NCI-H2171 treated with DMSO at 0.1 percent for 48 hours (cell line): ENCODE measurements at places on chromosomes 5 and 9.

- no peak for DNase-seq
Measured at GRCh38 chr9:715300-715699, 126.2 kb upstream of the DMRT1 start.

DNA sequence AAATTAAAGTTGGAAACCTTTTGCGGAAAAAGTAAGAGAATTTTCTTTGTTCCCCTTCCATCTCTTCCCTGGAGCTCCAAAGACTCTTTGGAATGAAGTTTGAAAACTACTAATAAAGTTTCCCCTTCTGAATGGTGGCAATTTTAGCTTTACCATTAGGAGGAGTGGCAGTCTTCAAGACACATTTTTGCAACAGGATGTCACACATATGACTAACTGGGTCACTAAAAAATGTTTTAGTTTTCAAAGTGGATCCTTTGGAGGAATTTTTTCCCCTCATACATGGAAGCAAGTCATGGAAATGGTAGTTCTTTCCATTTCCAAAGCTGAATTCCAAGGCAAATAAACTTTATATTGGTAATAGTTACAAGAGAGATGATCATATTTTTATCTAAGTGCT is 15.6 kb downstream of the FBXO4 start:
- no peak for DNase-seq

DNA sequence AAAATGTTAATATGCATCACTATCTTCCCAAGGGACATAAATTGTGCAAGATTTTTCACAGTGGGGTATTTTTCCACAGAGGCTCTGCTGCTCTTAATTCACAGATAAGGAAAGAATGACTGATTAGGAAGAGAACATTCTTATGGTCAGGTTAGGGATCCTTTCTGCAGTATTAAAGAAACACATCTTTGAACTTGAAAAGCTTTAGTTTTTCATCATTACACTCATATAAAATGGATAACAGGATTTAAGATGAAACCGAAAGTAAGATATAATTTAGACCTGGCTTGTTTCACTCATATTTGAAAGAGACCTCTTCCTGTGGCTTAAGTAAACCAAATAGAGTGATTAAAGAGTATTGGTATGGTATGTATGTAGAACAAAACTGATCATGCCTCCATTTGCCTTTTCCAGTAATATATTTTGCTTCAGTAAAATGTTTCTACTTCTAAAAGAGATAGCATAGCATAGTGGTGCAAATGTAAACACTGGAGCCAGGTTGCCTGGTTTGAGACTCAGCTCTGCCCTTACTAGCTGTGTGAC is 160.0 kb downstream of the PRR16 start:
- no peak for DNase-seq

DNA sequence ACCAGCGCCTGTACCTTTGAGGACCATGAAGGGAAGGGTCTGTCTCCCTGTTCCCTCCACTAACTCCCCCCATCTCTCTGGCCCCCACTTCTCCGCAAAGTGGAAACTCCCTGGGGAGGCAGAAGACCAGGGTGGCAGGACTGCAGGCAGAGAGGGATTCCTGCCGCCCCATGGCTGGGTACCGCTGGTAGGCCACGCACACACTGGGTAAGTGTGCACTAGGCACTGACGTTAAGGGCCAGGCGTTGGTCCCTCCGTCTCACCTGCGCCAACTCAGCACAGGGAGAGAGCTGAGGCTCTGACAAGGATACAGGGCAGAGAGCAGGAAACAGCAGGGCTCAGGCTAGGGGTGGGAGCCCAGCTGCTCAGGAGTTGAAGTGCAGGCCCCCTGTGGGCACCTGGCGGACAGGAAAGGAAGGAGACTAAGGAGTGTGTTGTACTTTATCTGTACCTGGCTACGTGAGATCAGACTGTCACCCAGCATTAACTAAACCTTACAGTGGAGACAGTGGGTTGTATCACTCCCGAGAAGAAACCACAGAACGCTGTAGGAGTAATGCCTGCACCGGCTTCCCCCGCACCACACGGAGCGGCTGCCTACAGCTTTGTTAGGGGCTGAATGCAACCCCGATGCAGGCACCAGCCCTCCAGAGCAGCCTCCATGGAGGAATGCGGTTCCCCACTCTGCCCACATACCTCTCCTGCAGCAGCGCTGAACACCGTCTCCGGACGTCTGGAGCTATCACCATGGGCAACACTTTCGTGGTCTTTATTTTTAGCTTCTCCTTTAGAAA is 34.2 kb upstream of the CLPTM1L start:
- DNase-seq: no peak

GRCh38 chr5:158756871-158757270 is 342.8 kb downstream of the EBF1 start:
- peak; percentile 14 for DNase-seq

GRCh38 chr5:11398728-11399127 is 505.5 kb downstream of the CTNND2 start:
- DNase-seq: no peak

GRCh38 chr9:79623799-79624721 is 52.3 kb downstream of the TLE4 start:
- DNase-seq: peak; percentile 15

DNA sequence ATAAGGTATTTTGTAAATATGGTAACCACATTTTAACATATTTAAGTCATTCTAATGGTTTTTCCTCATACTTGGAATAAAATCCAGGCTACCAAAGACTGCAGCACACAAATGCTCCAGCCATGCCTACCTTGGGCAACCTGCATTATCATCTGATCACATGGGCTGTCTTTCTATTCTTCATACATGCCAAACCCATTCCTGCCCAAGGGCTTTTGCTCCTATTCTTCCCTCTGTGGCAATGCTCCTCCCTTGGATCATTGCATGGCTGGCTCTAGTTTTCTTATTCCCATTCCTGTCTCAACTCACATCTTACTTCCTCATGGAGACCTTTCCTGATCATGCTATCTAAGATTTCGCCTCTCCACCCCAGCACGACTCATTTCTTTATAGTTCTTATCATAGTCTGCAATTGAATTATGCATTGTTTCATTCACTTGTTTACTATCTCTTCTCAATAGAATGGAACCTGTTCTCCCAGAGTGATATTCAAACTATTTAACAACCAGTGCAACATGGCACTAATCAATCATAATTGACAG is 54.9 kb upstream of the C5orf46 start:
- DNase-seq: no peak

- no peak for DNase-seq
Measured at GRCh38 chr5:142281008-142281367, 43.8 kb downstream of the SPRY4 start.

- no peak for DNase-seq
Measured at GRCh38 chr9:137607141-137607857, 1.8 kb downstream of the ARRDC1 start.

- no peak for DNase-seq
Measured at GRCh38 chr9:130260816-130261765, 4.5 kb upstream of the HMCN2 start.

DNA sequence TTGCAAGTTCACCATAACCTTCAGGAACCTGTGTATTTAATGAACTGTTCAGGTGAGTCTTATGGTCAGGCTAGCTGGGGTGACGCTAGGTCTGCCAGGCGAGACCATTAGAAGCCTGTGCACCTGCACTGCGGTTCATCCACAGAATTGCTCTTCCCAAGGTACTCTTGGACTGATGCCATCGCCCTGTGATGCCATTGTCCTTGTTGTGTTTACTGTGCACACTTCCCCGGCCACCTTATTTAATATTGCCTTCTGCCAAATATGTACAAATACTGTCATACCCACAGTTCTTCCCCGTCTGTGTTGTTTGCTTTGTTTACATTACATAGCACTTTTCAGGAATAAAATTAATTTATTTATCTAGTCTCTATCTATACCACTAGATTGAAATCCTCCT is 66.3 kb downstream of the RCL1 start:
- no peak for DNase-seq

DNA sequence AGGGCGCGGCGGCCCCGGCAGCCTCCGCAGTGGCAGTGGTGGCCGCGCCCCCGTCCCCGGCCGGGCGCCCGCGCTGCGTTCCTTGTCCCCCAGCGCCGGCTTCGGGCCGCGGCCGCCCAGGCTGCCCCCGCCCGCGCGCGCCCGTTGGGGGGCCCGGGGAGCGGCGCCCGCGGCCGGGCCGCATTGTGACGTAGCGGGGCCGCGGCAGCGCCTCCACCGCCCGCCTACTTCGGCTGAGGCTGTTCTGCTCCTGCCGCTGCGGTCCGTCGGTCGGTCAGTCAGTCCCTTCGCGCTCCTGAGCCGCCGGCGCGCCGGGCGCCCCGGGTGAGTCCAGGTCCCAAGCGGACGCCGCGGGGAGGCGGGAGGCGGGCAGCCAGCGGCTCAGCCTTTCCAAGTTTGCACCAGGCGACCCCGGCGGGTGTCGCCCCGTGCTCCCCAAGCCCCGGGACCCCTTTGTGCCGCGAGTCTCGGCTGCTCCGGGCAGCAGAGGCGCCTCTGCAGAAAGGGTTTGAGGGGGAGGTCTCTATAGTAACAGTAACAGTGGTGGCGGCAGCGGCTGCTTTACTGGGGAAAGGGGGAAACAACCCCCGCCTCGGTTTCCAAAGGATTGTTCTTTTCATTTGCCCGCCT is at the start of gene SNCAIP:
TSS of gene SNCAIP (plus strand) at position 277 of the 630 bp plus-strand sequence. CDS start 78,898 bp downstream, outside the sequence.
- DNase-seq: no peak

- DNase-seq: no peak
Measured at GRCh38 chr5:146041180-146041789, 64.1 kb downstream of the PLAC8L1 start.

- DNase-seq: no peak
Measured at GRCh38 chr9:113301548-113301947, 1.6 kb downstream of the RNF183 start.

- DNase-seq: no peak
Measured at GRCh38 chr5:95630394-95630917, 10.6 kb downstream of the GPR150 start.

GRCh38 chr5:42518595-42519221 is 95.5 kb downstream of the GHR start:
- DNase-seq: no peak

DNA sequence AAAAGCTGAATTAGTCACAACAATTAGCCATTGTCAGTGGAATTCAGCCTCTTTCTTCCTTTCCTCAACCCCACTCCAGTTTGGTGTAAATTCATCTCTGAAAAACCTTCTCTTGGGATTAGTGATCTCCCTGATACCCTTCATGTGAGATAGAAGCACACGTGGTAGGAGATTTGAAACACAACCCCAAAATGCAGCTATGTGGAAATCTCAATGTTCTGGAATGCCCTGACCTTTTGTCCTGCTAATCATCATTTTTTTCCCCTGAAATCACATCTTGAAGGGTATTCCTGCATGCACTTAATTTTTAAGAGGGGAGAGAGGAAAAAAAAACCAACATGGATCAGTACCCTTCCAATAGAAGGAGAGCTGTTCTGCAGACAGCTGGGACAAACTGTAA is 612.6 kb downstream of the EBF1 start:
- no peak for DNase-seq

GRCh38 chr5:156685481-156685880 is 164.6 kb upstream of the PPP1R2B start:
- DNase-seq: no peak

- DNase-seq: no peak
Measured at GRCh38 chr5:56610093-56610698, 205.2 kb upstream of the MAP3K1 start.

DNA sequence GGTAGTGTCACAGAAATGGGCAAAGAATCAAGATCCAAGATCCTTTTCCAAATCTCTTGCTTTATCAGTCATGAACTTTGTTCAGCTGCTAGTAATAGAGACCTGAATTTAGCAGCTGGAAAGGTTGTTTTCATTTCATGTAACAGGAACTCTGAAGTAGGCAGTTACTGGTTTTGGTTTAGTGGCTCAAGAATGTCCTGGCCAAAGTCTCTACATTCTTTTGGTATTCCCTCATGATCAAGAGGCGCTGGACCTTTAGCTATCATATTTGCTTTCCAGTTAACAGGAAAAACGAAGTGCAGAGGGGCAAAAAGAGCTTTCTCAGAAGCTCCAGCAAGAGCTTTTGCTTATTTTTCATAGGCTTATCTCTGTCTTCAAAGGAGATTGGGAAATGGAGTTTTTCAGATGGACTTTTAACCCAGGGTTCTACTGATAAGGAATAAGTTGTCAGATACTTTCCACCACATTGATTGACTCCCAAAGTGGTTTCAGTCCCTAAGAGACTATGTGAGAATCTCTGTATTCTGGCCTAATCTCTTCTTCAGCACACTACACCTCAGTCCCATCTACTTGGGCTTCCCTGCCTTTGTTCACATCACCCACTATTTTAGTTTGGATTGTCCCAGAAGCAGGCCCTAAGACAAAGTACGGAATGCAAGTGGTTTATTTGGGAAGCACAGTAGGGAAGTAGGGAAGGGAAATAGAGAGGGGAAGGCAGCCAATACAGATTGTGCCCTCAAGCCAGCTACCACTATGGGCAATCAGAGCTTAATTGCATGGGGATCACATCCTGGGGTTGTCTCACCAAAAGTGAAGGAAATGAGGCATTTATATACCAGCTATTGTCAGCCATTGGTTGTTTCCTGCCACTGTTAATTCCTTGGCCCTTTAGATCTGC is 359.3 kb downstream of the LRRC70 start:
- no peak for DNase-seq

DNA sequence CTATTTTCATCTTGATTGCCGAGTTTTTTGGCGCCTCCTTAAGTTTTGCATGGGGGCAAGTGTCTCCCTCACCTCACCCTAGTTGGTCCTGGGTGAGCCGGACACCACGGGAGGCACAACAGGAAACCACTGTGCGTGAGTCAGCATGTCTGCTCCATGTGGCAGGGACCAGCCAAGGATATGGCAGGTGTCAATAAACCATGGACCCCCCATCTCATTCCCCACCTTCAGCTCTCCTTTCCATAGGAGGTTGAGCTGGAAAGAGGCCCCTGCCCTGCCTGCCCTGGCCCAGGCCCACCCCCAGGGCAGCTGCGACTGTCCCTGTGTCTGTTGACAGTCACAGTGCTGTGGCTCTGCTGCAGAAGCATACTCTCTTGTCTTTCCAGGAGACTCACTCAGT is 3.1 kb downstream of the SPACA9 start:
- no peak for DNase-seq

DNA sequence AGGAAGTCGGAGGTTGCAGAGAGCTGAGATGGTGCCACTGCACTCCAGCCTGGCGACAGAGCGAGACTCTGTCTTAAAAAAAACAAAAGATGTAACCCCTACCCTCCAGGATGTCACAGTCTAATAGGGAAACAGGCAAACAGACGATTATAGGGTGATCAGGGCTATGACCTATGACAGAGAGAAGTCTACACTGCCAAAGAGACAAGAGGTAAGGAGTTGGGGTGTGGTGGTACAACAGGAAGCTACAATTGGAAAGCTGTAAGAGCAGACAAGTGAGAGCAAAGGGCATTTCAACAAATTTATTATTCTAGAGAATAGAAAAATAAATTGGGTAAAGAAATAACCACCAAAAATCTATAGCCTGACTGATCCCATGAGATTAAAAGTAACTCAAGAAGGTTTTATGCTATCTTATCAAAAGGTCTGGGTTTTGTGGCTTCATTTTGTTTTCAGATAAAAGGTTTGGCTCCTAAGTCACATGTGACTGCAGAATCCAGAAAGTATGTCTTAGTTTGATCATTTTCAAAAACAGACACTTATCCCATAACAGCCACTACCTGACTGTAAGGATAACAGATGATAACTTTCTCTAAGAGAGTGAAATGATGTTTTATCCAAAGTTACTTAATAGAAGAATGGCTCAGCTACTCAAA is 7.3 kb downstream of the CDC26 start:
- no peak for DNase-seq
